ENCODE measurements at places on chromosomes 7 and 10. TPM values are rescaled to one million over a fixed set of nuclear protein-coding genes. Genes with fewer than 3 reads are reported as not detected.

- DNase-seq: peak; percentile 12
These were observed 1288.5 kb downstream of the GATA3 start for GRCh38 chr10:9342885-9343570.

The PPP1R9A gene
- 16.1 TPM for total RNA-seq

The ADRA2A gene
- 115 TPM for total RNA-seq

The SLC16A12 gene
- 26.7 TPM for total RNA-seq

GRCh38 chr10:12656518-12657142 lies 307.3 kb downstream of the CAMK1D start:
- no peak for DNase-seq

DNA sequence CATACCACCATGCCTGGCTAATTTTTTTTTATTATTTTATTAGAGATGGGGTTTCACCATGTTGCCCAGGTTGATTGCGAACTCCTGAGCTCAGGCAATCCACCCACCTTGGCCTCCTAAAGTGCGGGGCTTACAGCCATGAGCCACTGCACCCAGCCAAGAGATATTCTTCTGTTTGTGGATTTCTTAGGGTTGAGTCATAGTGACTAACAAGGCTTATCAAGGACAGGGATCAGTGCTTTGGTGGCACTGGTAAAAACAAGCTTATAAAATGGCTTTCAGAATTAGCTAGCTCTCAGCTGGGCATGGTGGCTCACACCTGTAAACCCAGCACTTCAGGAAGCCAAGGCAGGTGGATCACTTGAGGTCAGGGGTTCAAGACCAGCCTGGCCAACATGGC lies 122.4 kb downstream of the ZNF248 start:
- no peak for DNase-seq

The VSIR gene
- total RNA-seq: 14.8 TPM

The LIPN gene
- not detected for total RNA-seq

GRCh38 chr10:15726042-15726441 lies 6.3 kb upstream of the ITGA8 start:
- no peak for DNase-seq

- no peak for DNase-seq
These were observed 975 bp downstream of the CNTNAP2 start for GRCh38 chr7:146117576-146117975.

The TDRD1 gene
- 0.78 TPM for total RNA-seq

- DNase-seq: no peak
These were observed 169.2 kb downstream of the SEMA3A start for GRCh38 chr7:84025332-84025927.

GRCh38 chr7:5580714-5581395 lies 157.2 kb upstream of the TNRC18 start:
- DNase-seq: no peak

The RBM20 gene
- total RNA-seq: 14.5 TPM

GRCh38 chr10:102159831-102160230 lies 7.6 kb downstream of the NOLC1 start:
- no peak for DNase-seq

The SLC29A3 gene
- total RNA-seq: 5.2 TPM

The CDK5 gene
- 6.3 TPM for total RNA-seq

DNA sequence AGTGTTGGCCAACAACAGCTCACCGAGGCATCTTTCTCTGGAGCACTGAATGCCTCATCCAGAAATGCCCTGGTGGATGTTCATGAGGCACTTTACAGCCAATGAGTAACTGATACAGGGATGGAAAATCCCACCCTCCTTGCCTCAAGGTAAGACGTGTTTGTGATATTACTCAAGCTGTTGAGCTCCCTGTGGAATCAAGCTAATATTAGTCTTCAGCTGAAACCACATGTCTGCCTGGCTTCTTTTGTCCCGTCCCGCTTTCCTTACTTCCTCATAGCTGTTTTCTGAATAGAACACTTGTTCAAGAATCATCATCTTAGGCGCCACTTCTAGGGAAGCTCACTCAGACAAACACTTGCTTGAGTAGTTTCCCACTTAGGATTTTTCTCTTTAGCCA lies 422.4 kb downstream of the INHBA start:
- no peak for DNase-seq

DNA sequence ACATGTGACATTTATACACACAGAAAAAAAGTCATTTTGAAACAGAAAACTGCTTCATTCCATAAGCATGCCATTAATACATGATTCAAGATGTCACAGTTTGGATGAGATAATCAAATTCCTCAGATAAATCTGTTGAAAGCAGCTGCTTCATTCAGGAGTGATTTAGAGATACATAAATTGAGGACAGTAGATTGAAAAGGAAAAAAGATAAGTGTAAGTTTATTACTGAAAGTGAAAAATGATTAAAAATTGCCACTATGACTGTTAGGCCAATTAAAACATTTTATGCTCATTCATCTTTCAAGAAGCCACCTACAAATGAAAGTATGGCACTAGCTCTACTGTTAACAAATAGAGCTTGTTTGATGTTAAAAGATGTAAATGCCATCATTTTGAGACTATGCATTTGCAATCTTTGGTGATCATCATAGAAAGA lies 136.9 kb upstream of the CDK6 start:
- no peak for DNase-seq

- no peak for DNase-seq
These were observed 160.5 kb downstream of the TNS3 start for GRCh38 chr7:47421456-47421855.

DNA sequence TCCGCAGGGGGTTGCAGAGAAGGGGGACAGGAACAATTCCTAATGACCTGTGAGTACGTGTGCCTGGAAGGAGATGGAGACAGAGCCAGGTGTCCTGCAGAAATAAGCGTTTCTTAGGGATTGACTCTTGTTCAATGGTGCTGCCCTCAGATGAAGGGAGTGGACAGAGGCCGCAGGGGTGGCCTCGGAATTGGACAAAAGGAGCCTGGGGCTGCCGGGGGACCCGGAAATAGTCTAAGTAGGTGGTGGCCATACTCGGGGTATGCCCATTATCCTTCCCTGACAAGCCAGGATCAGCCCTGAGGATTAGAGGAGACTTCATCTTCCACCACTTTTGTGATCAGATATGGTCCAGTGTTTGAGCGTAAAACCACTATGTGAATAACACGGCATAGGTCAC lies 39.2 kb downstream of the ELFN1 start:
- no peak for DNase-seq

GRCh38 chr10:103874730-103875129 lies 19.4 kb upstream of the SH3PXD2A start:
- DNase-seq: no peak

GRCh38 chr10:110793886-110794285 lies 77.8 kb upstream of the PDCD4 start:
- no peak for DNase-seq

GRCh38 chr7:41007351-41007751 lies 695.5 kb downstream of the INHBA start:
- DNase-seq: no peak

The HIPK2 gene
- 22.1 TPM for total RNA-seq

DNA sequence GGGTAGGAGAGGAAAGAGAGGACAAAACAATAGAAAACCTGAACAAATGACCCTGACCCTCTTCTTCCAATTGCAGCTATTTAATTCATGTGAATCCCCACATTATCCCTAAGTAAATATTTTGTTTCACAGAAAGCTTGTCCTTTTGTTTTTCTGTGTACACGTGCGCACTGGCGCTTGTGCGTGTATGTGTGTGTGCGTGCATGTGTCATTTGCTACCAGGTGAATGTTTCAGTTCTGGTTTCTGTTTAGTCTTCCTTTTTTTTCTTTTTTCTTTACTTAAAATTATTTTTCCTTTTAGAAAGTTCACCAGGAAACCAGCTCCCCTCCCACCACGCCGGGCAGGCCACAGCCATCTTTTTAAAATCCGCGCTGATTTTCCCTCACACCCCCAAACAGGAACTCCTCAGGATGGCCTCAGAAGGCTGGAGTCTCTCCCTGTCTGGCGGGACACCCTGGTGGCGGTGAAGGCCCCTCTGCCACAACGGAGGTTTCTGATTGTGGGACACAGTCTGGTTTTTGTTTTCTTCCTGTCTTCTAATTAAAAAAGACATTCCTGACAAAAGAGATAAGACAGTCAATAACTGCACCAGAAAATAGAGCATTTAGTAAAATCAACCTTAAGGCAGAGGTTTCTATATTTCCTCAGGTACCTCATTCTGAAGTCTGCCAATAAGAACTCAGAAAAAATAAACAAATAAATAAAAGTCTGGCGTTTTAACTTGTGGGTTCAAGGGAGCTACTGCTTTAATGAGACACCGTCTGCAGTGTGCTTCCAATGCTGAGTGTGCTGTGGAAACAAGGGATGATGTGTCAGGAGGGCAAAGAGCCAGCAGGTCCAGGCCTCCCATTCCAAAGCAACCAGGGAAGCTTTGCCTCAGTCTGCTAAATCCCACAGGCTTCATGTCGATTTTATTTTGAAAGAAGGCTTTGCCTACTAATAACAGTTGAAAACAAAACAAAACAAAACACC lies 17.4 kb downstream of the IRF5 start:
- no peak for DNase-seq

- no peak for DNase-seq
These were observed 49.1 kb downstream of the GATA3 start for GRCh38 chr10:8103543-8103942.

The PLEKHS1 gene
- total RNA-seq: 6.2 TPM

- DNase-seq: no peak
These were observed 73.6 kb downstream of the MINPP1 start for GRCh38 chr10:87578160-87578841.

The VAX1 gene
- not detected for total RNA-seq

- DNase-seq: no peak
These were observed 445.8 kb downstream of the PLXNA4 start for GRCh38 chr7:132130497-132130896.

DNA sequence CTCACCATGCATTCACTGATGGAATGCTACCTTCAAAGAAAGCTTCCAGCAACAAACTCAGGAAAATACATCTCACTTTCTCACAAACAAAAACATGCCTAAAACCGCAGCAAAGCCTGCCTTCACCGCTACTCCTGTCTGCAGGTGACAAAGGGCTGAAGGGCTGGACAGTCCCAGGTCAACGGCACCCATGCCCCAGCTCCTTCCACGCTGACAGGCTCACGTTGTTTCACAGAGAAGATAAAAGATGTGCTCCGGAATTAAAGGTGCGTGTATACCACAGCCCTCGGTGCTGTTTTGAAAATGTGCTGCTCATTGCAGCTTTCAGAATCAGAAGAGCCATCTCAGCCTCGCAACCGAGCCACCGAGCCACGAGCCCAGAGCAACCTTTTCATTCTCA lies 445.0 kb downstream of the PTPRN2 start:
- DNase-seq: no peak

The CPA2 gene
- total RNA-seq: 4,381 TPM

The NKX2-3 gene
- total RNA-seq: not detected

GRCh38 chr7:41777894-41778596 lies 75.2 kb upstream of the INHBA start:
- peak; percentile 11 for DNase-seq
